Effector memory CD8-positive, alpha-beta T cell (primary cell): ENCODE measurements at places on chromosomes 1 and 21.

DNA sequence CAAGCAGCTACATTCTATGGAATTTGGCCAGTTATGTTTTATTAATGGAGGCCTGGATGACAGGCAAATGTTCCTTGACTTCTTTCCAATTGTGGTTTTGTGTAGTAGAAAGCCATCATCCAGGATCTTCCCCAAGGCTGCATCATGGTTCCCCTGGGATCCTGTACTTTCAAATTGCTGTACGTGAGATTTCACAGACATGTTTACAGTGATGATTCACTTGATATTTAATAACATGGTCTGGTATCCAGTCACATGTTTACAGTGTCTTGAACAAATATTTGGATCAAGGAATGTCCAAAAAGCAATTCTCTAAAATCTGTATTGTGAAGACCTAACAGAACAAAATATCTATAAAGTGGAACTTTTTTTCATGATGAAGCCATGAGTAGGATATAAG is 68.3 kb upstream of the ST6GALNAC3 start:
- no peaks in the 10 kb centered on the region for H3K27me3 ChIP-seq
- H3K27ac ChIP-seq: no peak overlapping the region
- H3K4me3 ChIP-seq: no peak overlapping the region
- DNase-seq: no peak
- H3K36me3 ChIP-seq: no peaks in the 10 kb centered on the region

DNA sequence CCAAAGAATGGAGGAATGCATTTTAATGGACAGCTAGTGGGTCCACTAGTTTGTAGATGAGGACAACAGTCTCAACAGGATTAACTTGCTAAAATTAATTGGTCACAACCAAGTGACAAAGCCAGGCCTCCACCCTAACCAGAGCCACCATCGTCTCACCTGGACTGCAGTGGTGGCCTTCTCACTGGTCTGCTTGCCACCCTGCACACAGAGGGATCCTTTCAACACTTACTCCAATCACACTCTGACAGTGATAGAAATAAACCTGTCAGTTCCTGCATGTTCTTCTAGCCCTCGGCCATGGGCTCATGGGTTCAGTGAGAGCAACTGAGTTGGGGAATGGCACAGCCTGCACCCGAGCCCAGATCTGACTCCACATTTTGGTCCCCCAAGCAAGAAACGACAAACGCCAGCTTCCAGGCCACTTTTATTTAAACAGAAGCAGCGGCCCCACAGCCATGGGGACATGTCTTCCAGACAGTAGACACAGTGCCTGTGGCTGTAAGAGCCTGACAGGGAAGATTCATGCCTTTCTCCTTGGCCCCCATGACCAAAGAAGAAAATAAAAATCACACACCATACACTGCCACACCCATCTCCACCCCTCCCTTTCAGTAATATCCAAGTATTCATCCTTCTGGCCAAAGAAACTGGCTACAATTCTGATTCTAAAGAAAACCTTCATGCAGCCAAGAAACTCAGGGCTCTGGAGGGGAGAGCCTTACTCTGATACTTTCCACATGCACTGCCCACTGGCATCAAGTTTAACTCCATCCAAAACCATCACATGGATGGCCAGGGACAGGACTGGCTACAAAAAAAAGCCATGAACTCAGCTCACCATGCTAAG is 37.6 kb downstream of the DHCR24 start:
- H3K27ac ChIP-seq: no peak overlapping the region
- no peak for DNase-seq
- no peak overlapping the region for H3K4me3 ChIP-seq
- no peaks in the 10 kb centered on the region for H3K27me3 ChIP-seq
- peaks cover 5% of the 10 kb centered on the region for H3K36me3 ChIP-seq

DNA sequence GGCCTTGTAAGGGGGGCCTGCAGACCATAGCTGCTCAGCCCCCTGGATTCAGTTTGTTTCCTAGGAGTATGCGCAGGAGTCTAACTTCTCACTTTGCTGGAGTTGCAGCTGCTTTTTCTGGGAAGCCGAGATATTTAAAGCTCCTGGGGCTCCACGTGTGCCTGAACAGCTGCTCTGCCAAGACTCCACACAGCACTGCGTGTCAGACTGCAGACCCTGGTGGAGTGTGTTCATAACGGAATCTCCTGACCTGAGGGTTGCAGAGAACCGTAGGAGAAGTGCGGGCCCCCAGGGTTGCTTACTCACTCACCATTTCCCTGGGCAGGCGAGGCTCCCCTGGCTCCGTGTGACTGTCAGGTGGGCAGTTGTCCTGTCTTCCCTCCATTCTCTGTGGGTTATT is 474.3 kb upstream of the TMPRSS15 start:
- no peaks in the 10 kb centered on the region for H3K27me3 ChIP-seq
- DNase-seq: no peak
- H3K4me1 ChIP-seq: no peaks in the 10 kb centered on the region
- H3K27ac ChIP-seq: no peak overlapping the region
- H3K36me3 ChIP-seq: no peaks in the 10 kb centered on the region
- H3K4me3 ChIP-seq: no peak overlapping the region

DNA sequence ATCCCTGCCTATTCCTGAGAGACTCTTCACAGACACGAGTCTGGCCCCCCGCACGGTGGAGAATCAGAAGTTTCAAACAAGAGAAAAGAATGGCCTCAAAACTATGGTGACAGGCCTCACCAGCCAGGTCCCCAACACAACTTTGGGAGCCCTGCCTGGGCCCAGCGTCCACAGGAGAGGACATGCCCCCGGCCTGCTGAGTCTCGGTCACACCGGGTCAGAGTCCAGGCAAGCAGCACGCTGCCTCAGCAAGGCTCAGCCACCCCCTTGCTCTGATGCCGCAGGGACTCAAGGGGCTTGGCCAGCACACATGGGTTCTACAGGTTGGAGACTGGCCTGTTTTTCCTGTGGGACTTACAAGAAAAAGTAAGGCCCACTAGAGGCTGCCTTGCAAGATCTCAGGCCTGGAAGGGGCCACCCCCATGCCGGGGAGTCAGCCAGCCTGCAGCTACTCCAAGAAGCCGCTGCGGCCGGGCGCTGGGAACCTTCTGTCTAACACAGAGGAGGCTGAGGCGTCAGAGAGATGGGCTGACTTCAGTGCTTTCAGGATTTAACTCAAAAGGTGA is 116.8 kb downstream of the NPHP4 start:
- H3K27ac ChIP-seq: no peak overlapping the region
- H3K4me1 ChIP-seq: no peaks in the 10 kb centered on the region
- H3K4me3 ChIP-seq: no peak overlapping the region
- peaks cover 3% of the 10 kb centered on the region for H3K36me3 ChIP-seq
- no peak for DNase-seq

GRCh38 chr1:93079685-93080141 is 630 bp downstream of the MTF2 start:
- peaks cover 29% of the 10 kb centered on the region for H3K36me3 ChIP-seq
- H3K4me3 ChIP-seq: peak overlapping the region; percentile 94
- H3K27ac ChIP-seq: peak overlapping the region; percentile 94
- H3K4me1 ChIP-seq: peaks cover 47% of the 10 kb centered on the region

- no peaks in the 10 kb centered on the region for H3K4me1 ChIP-seq
- no peak overlapping the region for H3K27ac ChIP-seq
- no peaks in the 10 kb centered on the region for H3K36me3 ChIP-seq
Observed at GRCh38 chr1:50348449-50349241, 74.6 kb downstream of the DMRTA2 start.
